ELF-1 (cell line): ENCODE measurements at places on chromosomes 13 and 19.

DNA sequence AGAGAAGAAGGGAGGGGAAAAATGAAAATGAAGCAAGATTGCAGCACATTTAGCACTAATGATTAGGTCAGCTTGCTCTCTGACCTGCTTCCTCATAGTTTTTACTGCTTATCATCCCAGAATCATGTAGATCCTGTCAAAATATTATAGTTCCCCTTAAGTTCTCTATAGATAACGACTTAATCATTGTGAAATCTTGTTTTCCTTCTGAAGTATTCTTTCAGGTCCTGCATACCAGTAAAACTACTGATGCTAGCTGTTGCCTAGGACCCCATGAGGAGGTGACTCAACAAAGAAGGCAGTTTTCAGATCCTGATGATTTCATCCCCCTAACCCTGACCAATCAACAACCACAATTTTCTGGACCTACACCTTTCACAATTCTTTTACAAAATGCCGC, 1131.7 kb downstream of the SLITRK5 start:
- DNase-seq, result no peak

DNA sequence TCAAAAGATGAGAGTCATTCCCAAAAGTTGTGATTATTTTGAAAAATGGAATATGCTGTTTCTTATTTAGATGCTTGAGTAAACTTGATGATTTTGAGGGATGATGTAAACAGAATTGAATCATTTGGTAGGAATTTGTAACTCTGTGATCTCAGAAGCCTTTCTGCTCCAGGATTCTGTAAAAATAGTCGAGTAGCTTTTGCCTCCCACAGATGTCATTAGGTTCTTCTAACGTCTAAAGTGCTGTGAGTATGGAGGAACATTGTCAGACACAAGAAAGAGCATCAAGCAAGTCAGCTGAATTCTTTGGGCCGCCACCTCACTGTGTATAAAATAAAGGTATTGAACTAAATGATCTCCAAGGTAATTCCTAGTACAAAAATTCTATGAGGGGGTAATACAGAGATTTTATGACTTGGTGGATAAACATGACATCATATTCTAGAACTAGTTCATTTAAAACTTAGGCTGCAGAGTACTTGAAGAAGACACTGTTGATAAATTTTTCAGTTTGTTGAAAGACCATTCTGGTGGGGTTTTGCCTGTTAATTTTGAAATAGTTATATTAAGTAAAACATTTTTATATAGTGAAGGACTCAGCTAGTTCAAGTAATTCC, 1.4 kb upstream of the GPR183 start:
- no peak for DNase-seq

- DNase-seq, result no peak
Measured at GRCh38 chr13:67134417-67135129, 95.6 kb downstream of the PCDH9 start.

GRCh38 chr19:5137114-5137513, 168.2 kb downstream of the KDM4B start:
- no peak for DNase-seq

- no peak for DNase-seq
Measured at GRCh38 chr19:5893907-5894703, 9.5 kb downstream of the NDUFA11 start.

DNA sequence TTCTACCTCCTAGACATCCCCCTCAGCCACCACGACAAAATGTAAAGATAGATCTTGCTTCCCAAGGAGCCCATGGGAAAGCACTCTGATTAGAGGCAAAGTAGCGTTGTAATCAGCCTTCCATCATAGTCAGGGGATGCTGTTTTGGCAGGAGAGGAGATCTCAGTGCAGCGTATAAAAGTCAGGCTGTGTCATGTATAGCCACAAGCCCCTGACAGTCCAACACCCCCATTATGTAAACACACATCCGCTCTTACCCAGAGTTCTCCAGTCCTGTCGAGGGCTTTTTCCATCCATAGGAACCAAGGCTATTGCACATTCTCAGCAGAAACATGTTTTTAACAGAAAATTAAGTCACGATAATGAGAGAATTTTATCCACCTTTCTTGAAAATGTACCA, 156.3 kb downstream of the CYSLTR2 start:
- no peak for DNase-seq

DNA sequence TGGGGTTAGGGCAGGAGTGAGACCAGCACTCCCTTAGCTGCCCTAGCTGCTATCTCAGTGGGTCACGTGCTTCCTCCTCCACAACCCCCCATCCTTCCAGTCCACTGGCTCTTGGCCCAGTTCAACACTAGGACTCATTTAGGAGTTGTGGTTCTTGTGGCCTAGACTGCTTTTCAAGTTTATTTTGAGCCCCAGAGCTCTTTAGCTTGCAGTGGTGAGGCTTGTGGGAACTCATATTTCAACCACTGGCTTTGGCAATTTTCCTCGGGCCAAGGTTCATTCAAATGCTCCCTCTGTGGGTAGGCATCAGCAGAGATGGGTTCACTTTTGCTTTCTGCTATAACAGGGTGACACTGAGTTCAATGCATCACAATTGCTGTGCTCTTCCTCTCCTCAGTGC, 436.2 kb upstream of the SLITRK5 start:
- DNase-seq, result no peak

DNA sequence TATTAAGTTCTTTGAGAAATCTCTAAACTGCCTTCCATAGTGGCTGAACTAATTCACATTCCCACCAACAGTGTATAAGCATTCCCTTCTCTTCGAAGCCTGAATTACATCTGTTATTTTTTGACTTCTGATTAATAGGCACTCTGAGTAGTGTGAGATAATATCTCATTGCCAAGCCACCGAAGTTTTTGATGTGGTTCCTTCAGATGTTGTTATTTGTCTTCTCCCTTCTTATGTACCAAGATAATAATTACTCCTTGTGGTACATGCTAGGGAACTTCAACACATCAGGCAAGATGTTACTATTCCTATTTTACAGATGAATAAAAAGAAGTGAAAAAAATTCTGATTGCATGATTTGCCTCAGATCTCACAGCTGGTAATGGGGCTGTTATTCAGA, 70.9 kb downstream of the KCTD12 start:
- no peak for DNase-seq

GRCh38 chr19:325173-325936, 19.2 kb downstream of the MIER2 start:
- no peak for DNase-seq

DNA sequence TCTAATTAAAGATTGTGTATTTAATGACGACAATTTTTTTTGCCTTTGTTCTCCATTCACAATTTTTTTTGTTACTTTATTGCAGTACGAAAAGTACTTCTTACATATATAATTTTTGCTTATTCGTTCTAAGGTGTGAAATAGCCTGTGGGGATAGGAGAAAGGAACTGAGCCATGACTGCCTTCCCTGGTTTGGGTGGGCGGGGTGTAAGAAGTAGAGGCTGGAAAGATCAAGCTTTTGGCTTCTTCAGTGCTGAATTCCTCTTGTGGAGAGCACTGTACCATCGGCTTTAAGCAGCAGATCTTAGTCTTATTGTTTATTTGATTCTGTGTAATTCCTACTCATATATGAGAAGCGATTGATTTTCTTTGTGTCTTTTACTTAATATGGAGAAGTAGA, 115.8 kb downstream of the NBEA start:
- DNase-seq, result no peak

- no peak for DNase-seq
Measured at GRCh38 chr13:76596216-76596615, 290.0 kb downstream of the KCTD12 start.

- no peak for DNase-seq
Measured at GRCh38 chr13:23660249-23660648, 90.0 kb downstream of the TNFRSF19 start.

GRCh38 chr13:63307228-63307627, 1891.6 kb upstream of the PCDH20 start:
- DNase-seq, result no peak

- DNase-seq, result no peak
Measured at GRCh38 chr13:113359571-113359970, 4.4 kb downstream of the GRTP1 start.

DNA sequence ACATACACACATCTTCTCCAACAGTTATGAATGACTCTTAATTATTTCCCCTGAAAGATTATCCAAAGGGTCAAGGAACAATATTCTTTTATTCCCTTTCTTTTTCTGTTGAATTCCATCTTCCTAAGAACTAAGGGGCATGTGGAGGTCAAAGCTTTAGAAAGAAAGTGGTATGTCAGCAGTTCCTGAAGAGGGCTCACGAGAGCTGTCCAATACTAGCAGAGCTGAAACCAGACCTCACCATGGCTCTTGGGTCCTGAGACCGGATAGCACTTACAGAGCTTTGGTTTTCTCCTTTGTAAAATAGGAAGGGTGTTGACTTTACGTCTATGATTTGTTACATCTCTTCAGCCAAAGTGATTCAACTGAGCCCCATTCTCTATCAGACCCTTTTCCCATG, 109.8 kb upstream of the FREM2 start:
- peak; percentile 9 for DNase-seq

DNA sequence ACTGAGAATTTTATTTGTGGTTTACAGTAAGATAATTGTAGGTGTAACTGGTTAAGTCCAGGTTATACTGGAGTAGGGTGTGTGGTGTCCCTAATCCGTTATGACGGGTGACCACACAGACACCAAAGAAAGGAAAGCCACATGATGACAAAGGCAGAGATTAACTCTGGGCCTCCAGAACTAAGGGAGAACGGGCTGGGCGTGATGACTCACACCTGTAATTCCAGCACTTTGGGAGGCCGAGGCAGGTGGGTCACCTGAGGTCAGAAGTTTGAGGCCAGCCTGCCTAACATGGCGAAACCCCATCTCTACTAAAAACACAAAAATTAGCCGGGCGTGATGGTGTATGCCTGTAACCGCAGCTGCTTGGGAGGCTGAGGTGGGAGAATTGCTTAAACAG, 10.2 kb upstream of the FUT2 start:
- DNase-seq, result no peak

- DNase-seq, result peak; percentile 94
Measured at GRCh38 chr19:12664406-12665280, 1.9 kb downstream of the MAN2B1 start.

DNA sequence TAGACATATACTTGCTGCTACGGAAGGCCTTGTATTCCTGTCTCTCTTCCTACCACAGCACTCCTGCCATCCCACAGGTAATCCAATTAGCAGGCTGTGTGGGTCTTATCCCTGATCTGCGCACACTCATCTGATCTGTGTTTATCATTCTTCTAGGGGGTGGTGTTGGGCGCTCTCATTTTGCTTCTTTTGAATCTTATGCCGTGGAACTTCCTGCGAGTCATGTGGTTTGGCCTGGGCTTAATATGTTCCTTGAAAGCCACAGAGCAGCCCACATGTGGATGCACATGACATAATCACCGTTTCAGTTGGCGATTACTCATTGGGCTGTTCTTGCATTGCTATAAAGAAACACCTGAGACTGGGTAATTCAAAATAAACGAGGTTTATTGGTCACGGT, 7.5 kb downstream of the RASA3 start:
- DNase-seq, result no peak

- peak; percentile 82 for DNase-seq
Measured at GRCh38 chr19:6412447-6413091, 12.0 kb downstream of the KHSRP start.

GRCh38 chr13:95553581-95554385, 1.3 kb downstream of the CLDN10 start:
- peak; percentile 52 for DNase-seq

- no peak for DNase-seq
Measured at GRCh38 chr13:32115066-32115465, 83.5 kb downstream of the FRY start.

GRCh38 chr19:57075125-57075524, 44.7 kb upstream of the USP29 start:
- DNase-seq, result no peak

- no peak for DNase-seq
Measured at GRCh38 chr13:94602467-94602866, 810 bp downstream of the GPR180 start.

DNA sequence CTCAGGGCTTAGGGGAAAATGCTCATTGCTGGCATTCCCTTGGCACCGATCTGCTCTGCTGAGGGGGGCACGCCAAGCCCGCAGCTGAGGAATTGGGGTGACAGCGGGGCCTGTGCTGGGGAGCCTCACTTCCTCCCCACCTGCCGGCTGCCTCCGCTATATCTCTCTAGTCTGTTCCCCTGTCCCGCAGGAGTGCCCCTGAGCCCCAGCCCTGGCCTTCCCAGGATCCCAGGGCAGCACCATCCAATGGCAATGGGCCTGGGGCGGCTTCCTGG, 9.5 kb downstream of the STXBP2 start:
- DNase-seq, result no peak

DNA sequence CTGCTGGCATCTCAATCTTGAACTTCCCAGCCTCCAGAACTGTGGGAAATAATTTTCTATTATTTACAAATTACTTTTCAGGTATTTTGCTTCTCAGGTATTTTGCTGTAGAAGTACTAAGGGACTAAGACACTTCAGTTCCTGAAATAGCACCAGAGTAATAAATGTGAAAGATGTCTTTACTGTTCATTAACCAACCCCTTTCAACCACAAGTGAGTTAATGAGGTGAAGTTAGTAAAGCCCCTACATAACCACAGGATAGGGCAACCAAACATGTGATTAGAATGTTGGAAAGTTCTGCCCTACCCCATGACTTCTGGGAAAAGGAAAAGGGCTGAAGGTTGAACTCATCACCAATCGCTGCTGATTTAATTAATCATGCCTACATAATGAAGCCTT, 2.7 kb upstream of the ZNF345 start:
- no peak for DNase-seq

DNA sequence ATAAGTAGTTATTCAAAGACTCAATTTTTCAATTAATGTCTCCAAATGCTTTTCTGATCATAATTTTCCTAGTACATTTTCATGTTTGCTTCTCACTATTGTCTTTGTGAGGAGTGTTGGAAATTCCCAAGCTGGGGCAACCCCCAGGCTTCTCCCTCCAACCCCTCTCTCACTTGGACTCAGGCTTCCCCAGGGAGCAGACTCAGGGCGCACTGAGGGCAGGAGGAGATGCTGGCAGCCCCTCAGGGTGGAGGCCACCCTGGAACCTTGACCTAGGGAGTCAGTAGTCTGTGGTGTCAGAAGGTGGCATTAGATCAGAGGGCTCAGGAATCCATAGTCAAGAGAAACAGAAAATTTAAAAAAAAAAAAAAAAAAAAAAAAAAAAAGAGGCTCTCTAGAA, 86.5 kb upstream of the IRS2 start:
- no peak for DNase-seq

GRCh38 chr19:52648336-52649016, 10.3 kb upstream of the ZNF83 start:
- DNase-seq, result no peak
